Sigmoid colon (tissue), 7 donors: ENCODE measurements at places on chromosomes 6 and 20. TPM values are rescaled to one million over a fixed set of nuclear protein-coding genes. Genes with fewer than 3 reads are reported as not detected.

TFAP2A gene
- not detected for polyA plus RNA-seq

TMEM217 gene
- polyA plus RNA-seq: 0.90 TPM

ADGRF5 gene
- 1.4 TPM for polyA plus RNA-seq

SAMD10 gene
- polyA plus RNA-seq: 4.2 TPM

AAR2 gene
- 22.7 TPM for polyA plus RNA-seq
